ENCODE measurements at places on chromosomes 6 and 20.

DNA sequence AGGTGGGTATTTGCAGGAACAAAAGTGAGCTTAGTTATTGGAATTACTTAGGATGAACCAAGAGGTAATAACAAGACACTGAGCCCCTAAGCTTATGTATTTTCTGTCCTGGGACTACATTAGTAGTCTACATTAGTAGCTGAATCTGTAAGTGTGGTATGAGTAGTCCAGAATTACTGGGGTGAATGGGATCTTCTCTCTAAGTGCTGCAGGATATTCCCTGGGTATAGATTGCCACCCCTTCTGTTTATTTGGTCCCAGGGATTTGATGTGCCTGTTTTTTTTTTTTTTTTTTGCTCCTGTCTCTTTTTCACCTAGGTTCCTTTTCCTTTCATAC lies 5.9 kb downstream of the CD2AP start:
- DNase-seq: no peak

DNA sequence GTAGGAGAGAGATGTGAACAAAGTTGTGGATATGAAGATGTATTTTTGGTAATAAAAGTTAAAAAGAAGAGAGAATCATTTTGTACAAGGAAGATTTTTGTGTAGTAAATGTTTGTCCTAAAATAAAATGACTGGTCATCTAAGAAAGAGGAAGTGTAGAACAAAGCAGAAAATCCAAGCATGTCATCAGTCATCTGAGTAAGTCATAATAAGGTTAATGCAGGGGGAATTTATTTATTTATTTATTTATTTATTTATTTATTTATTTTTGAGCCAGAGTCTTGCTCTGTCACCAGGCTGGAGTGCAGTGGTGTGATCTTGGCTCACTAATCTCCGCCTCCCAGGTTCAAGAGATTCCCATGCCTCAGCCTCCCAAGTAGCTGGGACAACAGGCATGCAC lies 15.7 kb upstream of the CGA start:
- no peak for DNase-seq

GRCh38 chr20:22404419-22405170 lies 179.8 kb downstream of the FOXA2 start:
- DNase-seq: no peak

DNA sequence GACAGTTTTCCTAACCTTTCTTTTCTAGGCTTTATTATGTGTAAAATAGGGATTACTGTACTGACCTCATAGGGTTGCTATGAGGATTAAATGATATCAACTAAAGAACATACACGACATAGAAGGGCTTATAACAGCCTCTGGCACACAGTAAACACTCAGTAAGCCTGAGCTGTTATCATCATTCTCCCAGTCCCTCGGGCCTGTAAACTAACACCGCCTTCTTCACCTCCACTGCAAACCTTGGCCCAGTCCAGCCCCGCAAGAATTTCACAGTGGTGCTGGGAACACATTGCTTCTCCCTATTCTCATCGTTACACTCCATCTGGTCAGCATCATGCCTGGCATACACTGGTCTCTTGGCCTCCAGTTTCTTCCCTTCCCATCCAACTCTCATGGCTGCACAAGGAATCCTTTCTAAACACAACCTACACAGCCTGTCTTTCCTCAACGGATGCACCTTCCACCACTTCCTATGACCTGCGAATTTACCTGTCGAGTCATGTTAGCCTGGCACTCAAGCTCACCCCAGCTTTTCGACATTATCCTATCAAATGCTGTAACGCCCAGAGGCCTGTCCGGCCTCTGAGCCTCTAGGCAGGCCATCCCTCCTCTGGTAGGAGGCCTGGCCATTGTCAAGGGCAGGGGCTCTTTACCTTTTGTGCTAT lies 92.1 kb downstream of the FYN start:
- no peak for DNase-seq

DNA sequence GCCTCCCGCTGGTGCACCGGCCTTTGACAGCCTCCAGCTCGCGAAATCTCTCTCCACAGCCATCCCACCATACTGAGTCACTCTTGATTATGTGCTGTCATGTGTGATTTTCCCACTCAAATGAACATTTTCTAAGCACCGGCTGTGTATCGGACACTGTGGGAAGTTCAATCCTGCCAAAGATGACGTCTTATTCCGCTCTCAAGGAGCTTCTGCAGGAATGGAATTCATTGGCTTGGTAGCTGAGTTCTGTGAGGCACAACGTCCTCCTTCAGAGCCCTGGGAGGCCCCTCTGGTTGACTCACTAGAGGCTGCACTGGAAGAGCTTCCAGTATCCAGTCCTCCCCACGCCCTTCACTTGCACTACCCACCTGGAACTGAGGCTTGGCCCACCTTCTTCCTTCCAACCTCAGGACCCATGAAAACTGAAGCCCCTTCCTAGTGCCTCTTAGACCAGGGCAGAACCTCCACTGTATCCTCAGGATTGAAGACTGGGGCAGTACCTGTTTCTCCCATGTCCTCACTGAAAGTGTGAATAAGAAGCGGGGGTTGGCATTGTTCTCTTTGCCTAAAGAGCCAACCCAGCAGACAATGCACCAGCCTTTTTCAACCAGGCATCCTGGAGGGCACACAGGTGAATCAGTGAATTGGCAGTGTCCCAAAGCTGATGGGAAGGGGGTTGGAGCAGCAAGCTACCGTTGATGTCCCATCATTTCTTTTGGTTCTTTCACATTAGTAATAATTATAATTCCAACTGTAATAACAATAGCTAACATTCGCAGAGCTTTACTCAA lies 1.7 kb downstream of the UNC5CL start:
- no peak for DNase-seq

GRCh38 chr6:159252955-159253508 lies 83.8 kb downstream of the FNDC1 start:
- DNase-seq: no peak

GRCh38 chr6:113221850-113222249 lies 635.3 kb upstream of the MARCKS start:
- DNase-seq: no peak

Measured in stimulated activated CD4-positive, alpha-beta T cell treated with anti-CD3 and anti-CD28 coated beads, Interleukin-15, amount 100 ng/mL, for 1 hour (primary cell).